ENCODE measurements at places on chromosomes 6 and 20.

GRCh38 chr6:147561726-147562125, 53.2 kb downstream of the SAMD5 start:
- no peak for DNase-seq

- peak; percentile 80 for DNase-seq
Measured at GRCh38 chr6:159720708-159721107, 6.6 kb upstream of the WTAP start.

GRCh38 chr6:167049275-167049674, 50.1 kb downstream of the CEP43 start:
- no peak for DNase-seq

GRCh38 chr20:37849156-37849555, 53.8 kb upstream of the VSTM2L start:
- no peak for DNase-seq

DNA sequence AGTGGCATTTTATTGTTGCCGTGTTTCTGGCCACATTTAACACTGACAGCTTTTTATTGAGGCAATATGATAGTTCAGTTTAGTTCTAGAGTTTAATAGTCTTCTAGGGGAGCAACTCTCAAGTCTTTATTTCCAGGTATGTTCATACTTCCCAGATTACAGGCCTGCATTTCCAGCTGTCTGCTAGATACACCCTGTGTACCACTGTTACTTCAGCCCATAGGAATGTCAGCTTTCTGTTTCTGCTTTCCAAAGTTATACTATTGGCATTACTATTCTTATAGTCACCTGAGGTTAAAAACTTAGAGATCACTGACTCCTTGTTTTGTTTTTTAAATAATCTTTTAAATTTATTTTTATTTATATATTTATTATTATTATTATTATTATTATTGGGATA, 7.6 kb downstream of the ZNF451 start:
- DNase-seq, result no peak

GRCh38 chr6:1310628-1311399, 1.1 kb upstream of the FOXQ1 start:
- no peak for DNase-seq

GRCh38 chr6:132797951-132798868, at the start of gene SLC18B1:
Gene SLC18B1, minus strand, starts transcription at chr6:132798637. Its CDS starts 181 bp downstream, at chr6:132798456.
- peak; percentile 44 for DNase-seq
